Breast epithelium (tissue), 4 donors: ENCODE measurements at places on chromosomes 2 and 18.

- DNase-seq: no peak
These were observed 49.7 kb downstream of the RIF1 start for GRCh38 chr2:151459358-151459757.

- no peak for DNase-seq
These were observed 80.8 kb downstream of the KCTD18 start for GRCh38 chr2:200428961-200429665.

- DNase-seq: no peak
These were observed 132.2 kb upstream of the RASGRP3 start for GRCh38 chr2:33344230-33344629.

DNA sequence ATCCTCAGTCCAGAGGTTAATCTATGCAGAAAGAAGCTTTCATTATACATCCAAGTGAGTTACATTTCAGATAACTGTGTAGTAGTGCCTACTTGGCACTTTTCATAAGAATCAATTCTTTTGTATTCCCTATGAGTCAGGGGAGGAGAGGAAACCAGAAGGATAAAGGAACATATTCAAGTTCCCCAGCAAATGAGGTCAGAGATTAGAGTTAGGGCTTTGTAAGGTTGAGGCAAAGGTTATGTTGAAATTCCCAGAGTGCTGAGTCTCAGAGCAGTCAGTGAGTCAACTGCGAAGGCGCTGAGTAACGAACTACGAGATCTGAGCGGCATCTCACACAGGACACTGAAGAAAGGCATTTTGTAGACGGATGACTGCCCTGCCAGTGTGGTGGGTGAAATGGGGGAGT, 25.1 kb upstream of the ME2 start:
- no peak for DNase-seq
